Head of caudate nucleus (tissue), 42 donors: ENCODE measurements at places on chromosomes 6 and 20.

DNA sequence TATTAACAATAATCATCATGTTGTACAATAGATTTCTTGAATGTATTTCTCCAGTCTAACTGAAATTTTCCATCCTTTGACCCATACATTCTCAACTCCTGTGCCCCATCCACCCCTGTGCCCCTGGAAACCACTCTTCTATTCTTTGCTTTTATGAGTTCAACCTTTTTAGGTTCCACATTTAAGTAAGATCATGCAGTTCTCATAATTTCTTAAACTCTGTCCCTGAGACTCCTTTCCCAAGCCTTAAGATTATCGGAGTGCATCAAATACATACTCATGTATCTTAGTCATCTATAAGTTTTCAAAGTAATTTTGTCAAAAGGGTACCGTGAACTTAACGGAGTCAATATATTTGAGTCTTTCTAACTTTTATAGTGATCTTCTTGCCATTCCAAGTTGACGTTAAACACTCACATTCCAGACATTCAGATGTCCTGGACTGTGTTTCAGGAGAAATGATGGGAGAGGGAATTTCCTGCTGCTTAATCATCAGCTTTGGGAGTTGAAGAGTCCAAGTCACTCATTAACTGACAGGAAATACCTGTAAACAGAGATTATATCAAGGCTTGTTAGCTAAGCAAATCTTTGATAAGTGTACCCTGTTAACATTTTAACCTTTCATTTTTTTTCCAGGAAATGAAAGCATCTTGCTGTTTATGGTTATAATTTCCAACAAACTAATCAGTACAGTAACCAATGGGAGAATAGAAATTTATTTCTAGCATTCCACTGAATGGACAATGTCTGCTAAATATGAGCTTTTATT lies 73.3 kb downstream of the ADGRG6 start:
- DNase-seq: no peak

- no peak for DNase-seq
Measured at GRCh38 chr20:57482796-57483195, 42.1 kb downstream of the CTCFL start.

DNA sequence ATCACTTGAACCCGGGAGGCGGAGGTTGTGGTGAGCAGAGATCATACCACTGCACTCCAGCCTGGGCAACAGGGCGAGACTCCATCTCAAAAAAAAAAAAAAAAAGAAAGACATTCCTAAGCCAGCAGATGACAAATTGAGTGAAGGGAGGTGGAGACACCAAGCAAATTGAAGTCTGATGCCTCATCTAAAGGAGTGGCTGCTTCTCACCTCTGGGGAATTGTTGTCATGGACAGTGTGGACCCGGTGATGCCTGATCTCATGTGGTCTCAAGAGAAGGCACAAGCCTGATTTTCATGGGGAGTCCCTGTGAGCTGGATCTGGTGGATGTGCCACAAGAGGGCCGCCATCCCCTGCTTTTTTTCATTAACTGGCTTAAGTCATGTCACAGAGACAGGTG lies 272.0 kb downstream of the ZNF217 start:
- DNase-seq: no peak

DNA sequence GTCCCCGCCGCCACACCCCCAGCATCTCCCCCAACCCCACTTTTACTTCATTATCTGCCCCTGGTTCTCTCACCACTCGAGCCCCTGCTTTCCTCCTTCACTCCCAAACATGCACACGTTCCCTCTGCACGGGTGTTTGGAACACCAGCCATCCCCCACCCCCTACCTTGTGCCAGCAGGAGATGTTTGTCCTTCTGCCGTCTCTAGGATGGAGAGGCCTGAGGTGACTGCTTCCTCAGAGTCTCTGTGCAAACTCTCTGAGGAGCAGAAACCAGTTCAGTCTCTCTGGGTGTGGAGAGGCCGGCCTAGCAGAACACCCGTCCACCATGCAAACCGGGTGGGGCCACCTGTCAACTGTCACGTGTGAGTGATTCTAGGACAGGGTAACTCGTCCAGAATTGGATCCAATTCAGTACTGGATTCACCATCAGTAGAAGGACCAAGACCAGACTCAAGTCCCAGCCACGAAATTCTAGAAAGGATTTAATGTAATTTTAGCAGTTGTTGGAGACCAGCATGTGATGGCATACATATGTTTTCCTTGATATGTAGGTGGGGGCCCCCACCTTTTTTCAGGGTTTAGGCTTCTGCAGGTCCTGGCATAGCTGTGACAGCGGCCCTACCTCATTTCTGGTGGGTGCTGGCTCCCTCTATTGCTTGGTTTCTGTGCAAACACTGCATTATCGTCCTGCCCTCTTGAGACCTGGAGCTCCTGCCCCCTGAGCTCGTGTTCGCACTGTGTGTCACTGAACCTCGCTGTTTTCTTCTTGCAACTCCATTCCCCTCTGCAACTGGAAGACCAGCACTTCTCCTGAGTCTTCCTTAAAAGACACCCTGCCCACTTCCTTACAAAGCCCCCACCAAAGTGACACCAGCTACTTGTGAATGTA lies at the start of gene RAET1E:
Gene RAET1E, minus strand, starts transcription at position 259 of the 890 bp plus-strand sequence. CDS start 7,212 bp downstream, outside the sequence.
- no peak for DNase-seq

GRCh38 chr20:61697666-61698597 lies 367.7 kb downstream of the TAF4 start:
- no peak for DNase-seq

DNA sequence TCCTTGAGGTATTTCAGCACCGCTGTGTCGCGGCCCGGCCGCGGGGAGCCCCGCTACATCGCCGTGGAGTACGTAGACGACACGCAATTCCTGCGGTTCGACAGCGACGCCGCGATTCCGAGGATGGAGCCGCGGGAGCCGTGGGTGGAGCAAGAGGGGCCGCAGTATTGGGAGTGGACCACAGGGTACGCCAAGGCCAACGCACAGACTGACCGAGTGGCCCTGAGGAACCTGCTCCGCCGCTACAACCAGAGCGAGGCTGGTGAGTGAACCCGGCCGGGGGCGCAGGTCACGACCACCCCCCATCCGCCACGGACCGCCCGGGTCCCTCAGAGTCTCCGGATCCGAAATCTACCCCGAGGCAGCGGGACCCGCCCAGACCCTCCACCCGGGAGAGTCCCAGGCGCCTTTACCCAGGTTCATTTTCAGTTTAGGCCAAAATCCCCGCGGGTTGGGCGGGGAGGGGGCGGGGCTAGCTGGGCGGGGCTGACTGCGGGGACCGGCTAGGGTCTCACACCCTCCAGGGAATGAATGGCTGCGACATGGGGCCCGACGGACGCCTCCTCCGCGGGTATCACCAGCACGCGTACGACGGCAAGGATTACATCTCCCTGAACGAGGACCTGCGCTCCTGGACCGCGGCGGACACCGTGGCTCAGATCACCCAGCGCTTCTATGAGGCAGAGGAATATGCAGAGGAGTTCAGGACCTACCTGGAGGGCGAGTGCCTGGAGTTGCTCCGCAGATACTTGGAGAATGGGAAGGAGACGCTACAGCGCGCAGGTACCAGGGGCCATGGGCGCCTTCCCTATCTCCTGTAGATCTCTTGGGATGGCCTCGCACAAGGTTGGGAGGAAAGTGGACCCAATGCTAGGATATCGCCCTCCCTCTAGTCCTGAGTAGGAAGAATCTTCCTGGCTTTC lies 693 bp downstream of the HLA-F start:
- DNase-seq: peak; percentile 44

GRCh38 chr6:42742116-42742894 lies 3.6 kb downstream of the TBCC start:
- no peak for DNase-seq

- DNase-seq: no peak
Measured at GRCh38 chr20:32206760-32207625, 550 bp downstream of the PLAGL2 start.

GRCh38 chr20:38447931-38448675 lies 13.0 kb upstream of the SNHG17 start:
- DNase-seq: no peak

GRCh38 chr6:25868436-25869183 lies 5.4 kb downstream of the SLC17A3 start:
- no peak for DNase-seq

DNA sequence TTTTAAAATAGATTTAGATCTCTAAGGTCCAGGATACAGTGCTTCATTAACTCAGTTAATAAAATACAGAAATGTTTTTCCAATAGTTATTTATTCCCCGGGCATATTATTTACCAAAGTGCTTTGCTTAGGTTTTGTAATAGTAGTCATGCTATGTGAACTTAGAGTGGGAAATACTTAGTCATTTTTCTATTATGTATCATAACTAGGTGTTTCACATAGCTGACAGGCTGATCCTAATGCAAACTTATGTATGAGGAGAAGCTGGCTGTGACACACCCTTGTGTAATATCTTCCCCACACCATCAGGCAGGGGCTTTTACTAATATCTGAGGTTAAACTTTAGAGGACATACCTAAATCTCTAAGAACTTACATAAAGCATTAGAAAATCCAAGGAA lies 277.7 kb upstream of the RIMS1 start:
- DNase-seq: no peak

GRCh38 chr6:36829919-36830544 lies 9.2 kb downstream of the CPNE5 start:
- no peak for DNase-seq

GRCh38 chr20:20712004-20712473 lies 405 bp downstream of the RALGAPA2 start:
- peak; percentile 44 for DNase-seq

- DNase-seq: peak; percentile 74
Measured at GRCh38 chr6:101393251-101393828, at the start of gene GRIK2. TSS of gene GRIK2 (plus strand) at chr6:101393708.

DNA sequence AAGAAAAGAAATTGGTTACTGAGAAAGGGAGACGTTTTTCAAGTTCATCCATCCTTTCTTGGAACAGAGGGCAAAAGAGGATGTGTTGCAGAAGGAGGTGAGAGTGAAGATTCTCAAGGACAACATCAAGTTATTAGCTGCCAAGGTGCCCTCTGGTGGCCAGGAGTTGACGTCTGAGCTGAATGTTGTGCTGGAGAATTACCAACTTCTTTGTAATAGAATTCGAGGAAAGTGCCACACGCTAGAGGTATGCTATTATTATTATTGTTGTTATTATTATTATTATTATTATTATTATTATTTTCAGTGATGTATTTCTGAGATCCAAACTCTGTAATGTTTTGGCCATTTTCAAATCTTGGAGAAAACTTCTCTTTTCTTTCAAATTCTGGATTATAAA lies 197.0 kb downstream of the UTRN start:
- peak; percentile 69 for DNase-seq

DNA sequence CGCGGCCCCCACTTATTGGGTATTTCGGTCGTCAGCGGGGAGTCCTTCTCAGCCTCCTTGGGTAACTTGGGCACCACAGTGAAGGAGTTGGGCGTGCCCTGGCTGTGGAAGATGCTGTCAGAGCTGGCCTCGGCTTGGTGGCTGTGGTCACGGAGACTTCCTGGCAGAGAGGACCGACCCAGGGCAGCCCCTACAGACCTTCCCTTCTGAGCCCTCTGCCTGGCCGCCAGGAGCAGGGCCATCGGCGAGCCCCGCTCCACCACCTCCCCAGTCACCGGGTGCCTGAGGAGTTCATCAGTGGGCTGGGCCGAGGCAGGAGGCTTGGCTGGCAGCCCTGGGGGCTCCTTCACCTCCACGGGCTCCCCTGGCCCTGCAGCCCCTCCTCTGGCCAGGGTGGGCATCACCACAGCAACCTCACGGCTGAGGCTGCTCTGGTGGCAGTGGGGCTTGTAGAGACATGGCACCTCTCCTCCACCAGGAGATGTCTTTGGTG lies 37.2 kb downstream of the C6orf132 start:
- DNase-seq: no peak

DNA sequence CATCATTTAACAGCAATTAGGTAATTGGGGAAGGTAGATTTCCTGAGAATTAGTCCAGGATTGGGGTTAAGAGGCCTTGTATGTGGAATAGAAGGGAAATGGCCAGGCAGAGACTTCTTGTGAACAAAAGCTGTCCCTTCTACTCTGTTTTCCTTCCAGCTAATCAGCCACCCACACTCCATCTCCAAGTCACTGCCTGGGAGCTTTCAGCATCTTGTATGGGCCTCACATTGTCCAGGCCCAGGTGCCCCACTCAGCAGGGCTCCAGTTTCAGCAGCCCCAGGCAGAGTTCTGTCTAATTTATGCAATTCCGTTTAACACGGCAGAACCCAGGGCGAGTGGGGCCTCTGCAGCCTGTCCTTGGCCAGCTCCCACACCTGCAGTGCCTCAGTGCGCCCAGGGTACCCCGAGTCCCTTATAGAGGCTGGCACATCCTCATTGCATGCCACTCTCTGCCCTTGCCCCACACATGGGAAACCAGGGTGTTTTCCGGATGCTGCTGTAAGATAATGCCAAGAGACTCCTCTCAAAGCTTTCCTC lies 113.0 kb downstream of the EDN3 start:
- DNase-seq: no peak

DNA sequence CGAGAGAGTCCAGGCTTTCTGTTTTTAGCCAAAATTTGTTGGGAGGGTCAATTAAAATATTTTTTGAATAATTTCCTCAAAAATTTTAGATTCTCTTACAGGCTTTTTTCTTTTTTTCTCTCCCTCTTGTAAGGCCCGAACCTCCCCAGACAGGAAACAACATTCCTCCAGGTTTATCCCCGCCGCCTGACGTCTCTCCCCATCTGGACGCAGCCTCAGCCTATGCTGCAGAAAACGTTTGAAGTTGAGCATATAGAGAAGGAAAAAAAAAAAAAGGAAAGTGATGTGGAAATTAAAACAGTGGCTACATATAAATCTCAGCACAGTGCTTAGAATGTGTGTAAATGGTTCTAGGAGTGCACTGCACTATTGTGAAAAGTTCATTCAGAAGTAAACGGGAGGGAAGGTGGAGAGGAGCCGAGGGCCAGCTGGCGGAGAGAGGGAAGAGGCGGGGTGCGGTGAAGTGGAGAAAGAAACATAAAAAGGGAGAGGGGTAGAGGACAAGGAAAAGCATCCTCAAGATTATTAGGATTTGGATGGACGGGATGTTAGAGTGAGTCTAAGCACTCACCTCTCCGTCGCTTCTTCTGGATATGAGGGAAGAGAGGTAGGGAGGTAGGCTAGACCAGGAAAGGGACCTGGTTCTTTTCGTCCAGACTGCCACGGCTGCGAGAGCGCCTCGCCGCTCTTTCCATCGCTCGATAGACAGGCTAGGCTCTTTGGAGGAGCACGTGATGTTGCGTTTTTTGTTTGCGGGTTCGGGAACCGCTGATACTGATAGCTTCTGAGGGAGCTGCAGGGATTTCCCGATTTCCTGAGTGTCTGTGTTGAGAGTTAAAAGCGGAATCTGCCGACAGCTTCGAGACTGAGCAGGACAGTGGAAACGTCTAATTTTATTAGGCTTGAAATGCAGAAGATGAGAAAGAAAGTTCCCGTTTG lies 98.7 kb downstream of the TRIM27 start:
- DNase-seq: no peak

DNA sequence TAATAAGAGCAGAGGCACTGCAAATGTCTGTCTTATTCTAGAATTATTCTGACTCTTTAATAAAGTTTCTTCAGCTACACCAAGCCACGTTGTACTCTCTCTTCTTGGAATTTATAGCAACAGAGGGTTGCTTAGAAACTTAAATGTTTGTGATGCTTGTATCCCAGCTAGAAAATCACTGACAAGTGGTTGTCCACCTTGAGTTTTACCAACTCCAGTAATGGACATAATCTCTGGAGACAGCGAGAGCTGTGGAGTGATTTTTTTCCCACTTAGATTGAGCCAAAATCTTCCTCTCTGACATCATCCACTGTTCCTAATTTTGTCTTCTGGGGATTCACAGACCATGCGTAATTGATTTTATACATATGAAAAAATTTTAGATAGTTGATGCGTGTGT lies 8.0 kb downstream of the ECT2L start:
- DNase-seq: no peak
